D341Med (cell line): ENCODE measurements at places on chromosomes 6 and 20.

DNA sequence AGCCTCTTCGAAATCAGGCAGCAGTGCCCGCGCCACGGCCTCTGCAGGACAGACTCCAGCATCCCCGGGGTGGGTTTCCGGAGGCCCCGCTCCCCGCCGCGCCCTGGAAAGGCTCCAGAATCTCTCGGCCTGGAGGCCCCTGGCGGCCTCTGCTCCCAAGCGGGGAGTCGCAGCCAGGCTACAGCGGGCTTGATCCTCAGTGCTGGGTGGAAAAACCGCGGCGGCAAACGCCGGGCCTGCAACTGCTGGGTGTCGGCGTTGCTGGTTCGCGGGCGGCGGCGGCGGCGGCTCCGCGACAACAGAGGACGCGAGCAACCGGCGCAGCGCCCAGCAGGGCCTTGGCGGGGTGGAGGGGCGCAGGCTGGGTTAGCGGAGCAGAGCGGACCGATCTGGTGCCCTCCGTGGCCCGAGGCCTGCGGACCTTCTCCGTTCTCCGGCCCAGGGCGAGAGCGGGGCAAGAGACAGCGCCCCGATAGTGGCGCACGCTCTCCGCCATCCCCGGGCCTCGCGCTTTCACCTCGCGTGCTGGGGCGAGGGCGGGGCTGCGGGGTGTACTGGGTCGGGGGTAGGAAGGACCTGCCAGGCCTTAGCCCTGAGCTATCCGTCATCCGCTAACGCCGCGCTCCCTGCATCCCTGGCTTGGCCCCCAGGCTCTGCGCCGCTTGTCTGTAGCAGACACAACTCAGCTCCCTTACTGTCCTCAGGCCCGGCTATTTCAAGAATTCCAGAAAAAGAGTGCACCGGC lies 3.4 kb upstream of the ZNF292 start:
- peak; percentile 16 for DNase-seq

DNA sequence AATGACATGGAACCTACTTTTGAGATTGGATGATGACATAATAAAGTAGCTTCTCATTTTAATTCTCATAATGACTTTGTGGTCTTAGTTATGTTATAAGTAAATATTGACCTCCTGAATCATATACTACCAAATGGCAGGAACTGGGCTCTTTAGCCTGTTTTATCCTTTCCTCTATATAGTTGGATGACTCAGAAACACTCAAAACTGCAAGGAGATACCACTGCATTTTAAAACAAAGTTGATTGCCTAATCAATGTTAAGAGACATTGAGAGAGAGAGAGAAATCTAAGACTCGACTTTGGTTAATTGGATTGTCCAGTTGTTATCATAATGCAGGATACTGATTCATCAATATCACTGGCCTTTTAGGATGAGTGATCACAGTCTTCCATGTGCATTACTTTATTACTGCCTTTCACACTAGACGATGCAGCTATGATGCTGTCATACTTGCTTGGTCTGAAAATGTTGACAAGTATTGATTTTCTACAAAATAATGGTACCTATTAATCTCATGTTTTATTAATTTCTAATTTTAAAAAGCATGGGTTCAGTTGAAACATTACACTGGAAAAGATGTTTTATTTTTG lies 320.0 kb downstream of the NKAIN2 start:
- DNase-seq: no peak

- DNase-seq: no peak
Observed at GRCh38 chr6:32845384-32845884, 1.6 kb upstream of the PSMB8 start.

- DNase-seq: no peak
Observed at GRCh38 chr6:75946146-75946831, 126.2 kb downstream of the IMPG1 start.
